NCI-H1694 treated with DMSO at 0.1 percent for 48 hours (cell line): ENCODE measurements at places on chromosomes 1 and 21.

- DNase-seq, result no peak
Observed at GRCh38 chr1:36303650-36304360, 2.4 kb upstream of the SH3D21 start.

GRCh38 chr21:20802631-20803260, 195.5 kb upstream of the NCAM2 start:
- no peak for DNase-seq

DNA sequence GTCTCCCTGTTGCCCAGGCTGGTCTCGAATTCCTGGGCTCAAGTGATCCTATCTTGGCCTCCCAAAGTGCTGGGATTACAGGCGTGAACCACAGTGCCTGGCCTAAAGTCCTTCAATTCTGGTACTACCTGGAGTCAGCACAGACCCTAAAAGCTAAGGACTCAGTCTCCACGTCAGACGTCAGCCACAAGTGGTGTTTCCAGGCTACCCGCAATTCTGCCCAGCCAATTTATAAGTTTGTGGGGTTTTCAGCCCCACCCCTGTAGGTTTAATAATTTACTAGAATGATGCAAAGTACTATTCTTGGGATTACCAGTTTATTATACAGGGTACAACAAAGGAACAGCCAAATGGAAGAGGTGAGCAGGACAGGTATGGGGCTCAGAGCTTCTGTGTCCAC, 10.6 kb upstream of the DIP2A start:
- no peak for DNase-seq

GRCh38 chr1:4684864-4685522, 30.6 kb downstream of the AJAP1 start:
- no peak for DNase-seq

DNA sequence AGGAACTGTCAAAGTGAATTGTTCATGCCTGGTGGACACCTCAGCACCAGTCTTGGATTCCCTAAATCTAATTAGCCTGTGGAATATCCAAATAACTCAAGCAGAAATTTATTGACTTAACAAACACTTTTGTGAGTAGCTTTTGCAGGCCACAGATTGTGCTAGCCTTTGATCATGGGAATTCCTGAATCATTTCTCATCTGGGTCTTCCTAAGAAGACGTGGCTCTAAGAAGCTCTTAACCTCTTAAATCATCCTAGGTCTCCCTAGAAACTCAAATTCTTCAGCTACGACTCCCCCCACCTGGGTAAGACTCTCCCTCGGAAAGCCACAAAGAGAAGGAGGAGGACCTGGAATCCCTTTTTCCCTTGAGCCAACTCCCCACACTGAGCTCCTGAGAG, 53.8 kb upstream of the PSEN2 start:
- DNase-seq, result no peak
